ENCODE measurements at places on chromosomes 16 and 17.

DNA sequence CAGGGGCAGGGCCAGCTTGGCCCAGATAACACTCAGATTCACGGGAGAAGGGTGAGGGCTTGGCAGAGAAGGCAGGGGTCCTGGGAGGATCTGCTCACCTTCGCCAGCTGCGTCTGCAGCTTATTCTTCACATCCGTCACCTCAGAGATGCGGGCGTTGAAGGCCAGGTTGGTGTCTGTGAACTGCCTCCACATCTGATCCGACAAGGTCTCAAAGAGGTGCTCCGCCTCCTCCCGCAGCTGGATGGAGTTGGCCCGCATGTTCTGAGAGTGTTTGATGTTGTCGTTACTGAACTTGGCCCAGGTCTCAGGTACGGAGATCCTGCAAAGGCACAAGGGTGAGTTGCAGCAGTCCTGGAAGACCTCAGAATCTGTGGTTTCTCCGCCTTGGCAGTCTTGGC, 18.9 kb downstream of the TEKT5 start:
- H3K27ac ChIP-seq, result no peak overlapping the region
- no peak for DNase-seq
- H3K4me3 ChIP-seq, result no peak overlapping the region
- H3K27me3 ChIP-seq, result peaks cover 27% of the 10 kb centered on the region
- H3K4me1 ChIP-seq, result no peaks in the 10 kb centered on the region

GRCh38 chr16:90000733-90001427, 18.4 kb downstream of the DBNDD1 start:
- H3K36me3 ChIP-seq, result no peaks in the 10 kb centered on the region
- DNase-seq, result no peak
- no peaks in the 10 kb centered on the region for H3K27me3 ChIP-seq
- no peaks in the 10 kb centered on the region for H3K4me1 ChIP-seq
- H3K27ac ChIP-seq, result no peak overlapping the region
- no peak overlapping the region for H3K4me3 ChIP-seq

- H3K4me1 ChIP-seq, result no peaks in the 10 kb centered on the region
- no peak overlapping the region for H3K4me3 ChIP-seq
- no peak for DNase-seq
- no peak overlapping the region for H3K27ac ChIP-seq
Observed at GRCh38 chr16:54459509-54460262, 173.1 kb upstream of the IRX3 start.

DNA sequence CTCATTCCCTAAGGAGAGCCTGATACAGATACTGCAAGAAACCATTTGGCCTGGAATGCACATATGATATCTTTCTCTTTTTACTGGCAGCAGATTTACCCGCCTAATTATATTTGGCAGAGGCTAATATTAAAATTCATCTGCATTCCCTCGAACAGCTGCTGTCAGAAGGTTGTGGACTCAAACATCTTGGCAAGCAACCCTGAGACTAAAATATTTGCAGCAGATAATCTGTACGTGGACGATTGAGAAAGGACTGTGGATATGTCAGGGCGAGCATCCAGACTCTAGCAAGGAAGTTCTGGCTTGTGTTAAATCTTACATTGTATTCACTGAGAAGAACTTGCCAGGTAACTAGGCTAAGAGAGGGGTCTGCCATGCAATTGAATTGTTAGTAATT, 65.2 kb downstream of the SNX20 start:
- DNase-seq, result no peak
- no peak overlapping the region for H3K4me3 ChIP-seq
- H3K27ac ChIP-seq, result no peak overlapping the region
- no peaks in the 10 kb centered on the region for H3K36me3 ChIP-seq
- H3K27me3 ChIP-seq, result no peaks in the 10 kb centered on the region

DNA sequence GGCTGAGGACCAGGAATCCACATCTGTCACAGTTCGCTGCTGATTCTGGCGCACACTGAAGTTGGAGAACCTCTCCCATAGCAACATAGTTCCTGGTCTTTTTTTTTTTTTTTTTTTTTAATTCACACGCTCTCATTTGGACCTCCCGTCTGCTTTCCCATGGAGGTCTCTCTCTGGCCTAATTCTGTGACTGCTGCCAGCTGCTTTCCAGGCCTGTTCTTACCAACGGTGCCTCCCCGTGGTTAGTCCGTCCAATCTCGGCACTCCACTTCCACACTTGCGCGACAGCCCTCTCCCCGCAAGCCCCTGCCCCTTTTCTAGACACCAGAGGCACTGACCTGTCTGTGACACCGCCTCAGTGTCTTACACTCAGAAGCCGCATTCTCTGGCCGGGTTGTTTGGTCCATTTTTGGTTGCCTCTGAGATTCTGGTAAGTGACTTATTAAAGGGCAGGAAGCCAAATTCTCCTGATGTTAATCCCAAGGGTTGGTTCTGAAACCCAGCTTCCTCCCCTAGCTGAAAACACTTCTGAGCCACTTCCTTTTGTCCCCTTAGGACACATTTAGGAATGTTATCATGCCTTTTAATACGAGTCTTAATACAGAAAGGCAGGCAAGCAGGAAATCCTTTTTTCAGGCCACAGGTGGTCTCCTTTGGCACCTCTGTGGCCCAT, 1.1 kb upstream of the AKTIP start:
- peak overlapping the region; percentile 78 for H3K27ac ChIP-seq
- H3K4me3 ChIP-seq, result peak overlapping the region; percentile 78
- H3K4me1 ChIP-seq, result peaks cover 41% of the 10 kb centered on the region
- peaks cover 9% of the 10 kb centered on the region for H3K36me3 ChIP-seq

GRCh38 chr17:59342681-59343131, 11.3 kb downstream of the YPEL2 start:
- H3K4me3 ChIP-seq, result no peak overlapping the region
- DNase-seq, result no peak
- peaks cover 6% of the 10 kb centered on the region for H3K4me1 ChIP-seq
- no peak overlapping the region for H3K27ac ChIP-seq
- no peaks in the 10 kb centered on the region for H3K27me3 ChIP-seq

- no peak overlapping the region for H3K27ac ChIP-seq
- no peaks in the 10 kb centered on the region for H3K4me1 ChIP-seq
- peaks cover 2% of the 10 kb centered on the region for H3K36me3 ChIP-seq
- no peaks in the 10 kb centered on the region for H3K27me3 ChIP-seq
- no peak overlapping the region for H3K4me3 ChIP-seq
Observed at GRCh38 chr16:4244254-4245076, 2.6 kb upstream of the SRL start.

- no peak for DNase-seq
- no peak overlapping the region for H3K27ac ChIP-seq
- no peaks in the 10 kb centered on the region for H3K4me1 ChIP-seq
- H3K27me3 ChIP-seq, result no peaks in the 10 kb centered on the region
- H3K36me3 ChIP-seq, result no peaks in the 10 kb centered on the region
Observed at GRCh38 chr17:72222661-72223380, 102.0 kb downstream of the SOX9 start.

DNA sequence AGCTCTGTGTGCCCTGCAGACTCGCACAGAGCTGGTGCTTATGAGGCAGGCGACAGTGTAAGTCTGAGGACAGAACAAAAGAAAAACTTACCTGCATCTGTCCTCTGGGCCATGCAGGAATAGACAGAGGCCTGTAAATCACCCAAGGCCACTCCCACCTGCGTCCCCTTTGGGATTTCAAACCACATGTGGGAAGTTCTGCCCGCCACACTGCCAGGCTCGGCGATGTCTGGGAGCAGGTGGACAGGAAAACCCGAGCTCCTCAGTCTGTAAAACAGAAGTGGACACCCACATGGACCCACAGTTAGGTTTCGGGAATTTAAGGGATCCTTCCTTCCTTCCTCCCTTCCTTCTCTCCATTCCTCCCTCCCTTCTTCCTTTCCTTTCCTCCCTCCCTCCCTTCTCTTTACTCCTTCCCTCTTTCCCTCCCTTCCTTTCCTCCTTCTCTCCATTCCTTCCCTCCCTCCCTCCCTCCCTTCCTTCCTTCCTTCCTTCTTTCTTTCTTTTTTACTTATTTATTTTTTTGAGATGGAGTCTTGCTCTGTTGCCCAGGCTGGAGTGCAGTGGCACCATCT, 12.0 kb upstream of the TRPV1 start:
- H3K27ac ChIP-seq, result no peak overlapping the region
- peaks cover 48% of the 10 kb centered on the region for H3K36me3 ChIP-seq
- no peak overlapping the region for H3K4me3 ChIP-seq
- H3K4me1 ChIP-seq, result no peaks in the 10 kb centered on the region
- no peak for DNase-seq
- H3K27me3 ChIP-seq, result no peaks in the 10 kb centered on the region

DNA sequence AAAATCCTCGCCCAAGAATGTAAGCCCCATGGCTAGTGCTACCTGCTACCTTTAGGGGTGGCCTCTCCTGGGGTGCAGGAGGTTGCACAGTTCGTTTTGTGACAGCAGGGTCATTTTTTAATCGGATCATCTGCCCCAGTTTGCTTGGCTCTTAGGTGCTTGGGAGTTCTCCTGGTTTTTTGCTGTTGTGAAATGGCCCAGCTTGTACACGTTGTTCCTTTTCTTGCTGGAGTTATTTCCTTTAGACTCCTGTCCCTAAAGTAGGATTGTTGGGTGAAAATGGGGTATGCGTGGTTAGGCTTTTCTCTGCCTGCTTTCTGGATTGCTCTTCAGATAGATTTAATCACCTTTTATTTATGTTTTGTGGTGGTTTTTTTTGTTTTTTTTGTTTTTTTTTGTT, 25.8 kb downstream of the ABCC1 start:
- H3K27me3 ChIP-seq, result no peaks in the 10 kb centered on the region
- no peak for DNase-seq
- H3K27ac ChIP-seq, result no peak overlapping the region
- H3K4me3 ChIP-seq, result no peak overlapping the region

GRCh38 chr17:37123941-37124820, 175.4 kb downstream of the AATF start:
- no peak overlapping the region for H3K27ac ChIP-seq
- peaks cover 25% of the 10 kb centered on the region for H3K36me3 ChIP-seq
- no peak overlapping the region for H3K4me3 ChIP-seq
- H3K4me1 ChIP-seq, result no peaks in the 10 kb centered on the region
- DNase-seq, result no peak
- H3K27me3 ChIP-seq, result no peaks in the 10 kb centered on the region

GRCh38 chr16:13937411-13937810, 17.5 kb downstream of the ERCC4 start:
- H3K4me3 ChIP-seq, result no peak overlapping the region
- peaks cover 3% of the 10 kb centered on the region for H3K36me3 ChIP-seq
- no peaks in the 10 kb centered on the region for H3K4me1 ChIP-seq
- no peak overlapping the region for H3K27ac ChIP-seq
- no peaks in the 10 kb centered on the region for H3K27me3 ChIP-seq

DNA sequence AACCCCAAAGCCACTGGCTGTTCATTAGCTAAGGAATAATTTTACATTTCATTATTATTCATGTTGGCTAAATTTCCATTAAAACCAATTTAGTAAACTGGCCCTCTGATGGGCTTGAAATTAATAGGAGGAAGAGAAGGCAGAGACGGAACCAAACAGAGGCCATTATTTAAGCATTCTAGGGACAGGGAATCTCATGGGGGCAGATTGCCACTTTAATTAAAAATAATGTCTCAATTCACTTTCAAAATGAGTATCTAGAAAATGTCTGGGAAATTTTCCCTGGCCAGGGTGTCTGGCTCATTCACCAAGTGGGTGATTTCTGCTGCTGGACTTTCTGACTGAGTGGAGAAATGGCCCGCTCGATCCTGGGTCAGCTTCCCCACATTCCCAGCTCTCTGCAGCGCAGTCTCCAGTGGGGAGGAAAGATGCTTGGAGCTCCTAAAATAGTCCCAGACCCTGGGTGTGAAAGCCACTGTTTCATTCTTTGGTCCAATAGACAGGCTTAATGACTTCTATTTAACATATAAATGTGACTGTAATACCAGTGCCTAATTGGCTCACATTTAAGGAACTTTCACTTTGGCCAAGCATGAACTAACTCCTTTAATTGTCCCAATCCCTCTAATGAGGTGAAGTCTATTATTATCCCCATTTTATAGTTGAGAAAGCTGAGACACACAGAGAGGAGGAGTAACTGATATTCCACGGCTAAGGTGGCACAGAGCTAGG, 64.3 kb downstream of the IRX6 start:
- no peaks in the 10 kb centered on the region for H3K36me3 ChIP-seq
- H3K4me3 ChIP-seq, result no peak overlapping the region
- no peaks in the 10 kb centered on the region for H3K27me3 ChIP-seq

DNA sequence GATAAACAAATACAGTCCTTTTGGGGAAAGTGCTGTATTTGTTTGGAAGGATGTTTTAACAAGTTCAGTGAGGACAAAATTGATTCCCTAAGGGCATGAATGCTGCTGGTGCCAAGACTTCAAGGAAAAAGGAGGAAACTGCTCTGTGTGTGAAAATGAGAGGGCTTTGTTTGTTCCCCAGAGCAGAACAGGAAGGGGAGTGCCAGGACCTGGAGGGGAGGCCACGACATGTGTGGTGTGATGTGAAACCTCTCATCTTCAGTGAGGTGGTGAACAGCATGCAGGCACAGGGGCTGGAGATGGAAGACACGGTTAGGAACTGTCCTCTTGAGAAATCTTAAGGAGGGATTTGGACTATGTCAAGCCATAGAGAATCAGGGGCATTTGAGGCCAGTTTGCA, 46.6 kb upstream of the GRIN2A start:
- no peak overlapping the region for H3K27ac ChIP-seq
- H3K4me1 ChIP-seq, result no peaks in the 10 kb centered on the region
- H3K36me3 ChIP-seq, result no peaks in the 10 kb centered on the region

DNA sequence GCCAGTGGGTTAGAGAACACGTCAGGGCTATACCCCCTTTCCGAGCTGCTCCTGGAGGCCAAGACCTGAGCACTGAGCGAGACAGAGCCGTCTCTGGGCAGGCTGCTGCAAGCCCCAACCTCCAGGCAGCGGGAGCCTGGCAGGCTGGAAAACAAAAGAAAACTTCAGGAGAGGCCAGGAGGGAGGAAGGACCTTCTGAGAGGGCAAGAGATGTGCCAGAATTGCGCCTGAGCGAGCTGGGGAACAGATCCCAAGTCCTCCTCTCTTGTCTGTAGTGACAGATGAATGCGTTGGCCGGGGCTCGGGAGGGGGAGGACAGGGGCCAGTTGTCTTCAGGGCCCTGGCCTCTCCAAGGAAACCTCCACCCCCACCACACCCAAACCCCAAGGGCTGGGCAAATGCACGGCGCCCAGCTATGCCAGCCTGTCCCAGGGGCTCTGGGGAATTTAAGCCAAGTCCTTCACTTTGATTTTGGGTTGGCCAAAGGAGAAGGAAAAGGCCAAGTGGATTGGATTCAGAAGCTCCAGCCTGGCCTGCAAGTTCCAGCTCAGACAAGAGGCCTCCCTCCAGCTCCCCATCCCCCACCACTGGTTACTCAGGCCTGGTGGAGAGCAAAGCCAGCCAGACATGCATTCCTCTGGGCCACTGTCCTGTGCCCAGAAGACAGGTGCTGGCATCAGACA, 18.1 kb downstream of the SDK2 start:
- peaks cover 10% of the 10 kb centered on the region for H3K27me3 ChIP-seq
- DNase-seq, result no peak
- H3K4me3 ChIP-seq, result no peak overlapping the region
- no peaks in the 10 kb centered on the region for H3K4me1 ChIP-seq
- no peaks in the 10 kb centered on the region for H3K36me3 ChIP-seq

- no peaks in the 10 kb centered on the region for H3K36me3 ChIP-seq
- H3K4me1 ChIP-seq, result peaks cover 5% of the 10 kb centered on the region
- no peak for DNase-seq
- H3K27me3 ChIP-seq, result peaks cover 7% of the 10 kb centered on the region
- no peak overlapping the region for H3K4me3 ChIP-seq
Observed at GRCh38 chr17:73657473-73658116, 13.3 kb upstream of the SDK2 start.

All from T-cell (primary cell).